Astrocyte of the spinal cord (primary cell): ENCODE measurements at places on chromosomes 13 and 19.

DNA sequence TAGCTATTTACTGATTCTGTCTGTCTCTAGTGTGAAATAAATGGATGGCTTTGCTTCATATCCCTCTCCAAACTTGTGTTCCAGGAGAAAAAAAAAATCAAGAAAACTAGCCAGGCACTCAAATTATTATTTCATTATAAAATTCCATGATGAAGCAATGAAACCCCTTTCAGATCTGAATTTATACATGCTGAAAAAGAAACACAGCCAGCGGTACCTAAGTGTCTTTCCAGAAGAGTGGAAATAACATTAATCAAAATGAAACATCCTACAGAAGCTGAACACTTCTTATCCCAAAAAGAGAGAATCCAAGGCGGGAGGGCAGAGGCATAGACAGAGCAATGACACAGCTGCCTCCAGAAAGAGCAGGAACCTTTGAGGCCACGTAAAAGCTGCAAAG lies 15.9 kb downstream of the ENOX1 start:
- no peak for DNase-seq

DNA sequence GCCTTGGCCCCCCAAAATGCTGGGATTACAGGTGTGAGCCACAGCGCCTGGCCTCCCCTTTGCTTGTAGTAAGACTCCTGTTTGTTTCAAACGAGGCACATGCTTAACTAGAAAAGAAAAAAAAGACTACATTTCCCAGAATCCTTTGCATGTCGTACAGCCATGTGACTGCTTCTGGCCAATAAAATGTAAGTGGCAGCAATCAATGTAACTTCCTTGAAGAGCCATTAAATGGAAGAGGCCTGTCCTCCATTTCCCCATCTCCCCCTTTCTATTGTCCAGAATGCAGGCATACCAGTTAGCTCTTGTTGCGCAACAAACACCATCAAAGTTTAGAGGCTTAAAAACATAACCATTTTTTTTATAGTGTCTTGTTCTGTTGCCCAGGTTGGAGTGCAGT lies 10.4 kb upstream of the GPR32 start:
- no peak for DNase-seq

- no peak for DNase-seq
These were observed 85.6 kb upstream of the RXFP2 start for GRCh38 chr13:31653730-31654129.

DNA sequence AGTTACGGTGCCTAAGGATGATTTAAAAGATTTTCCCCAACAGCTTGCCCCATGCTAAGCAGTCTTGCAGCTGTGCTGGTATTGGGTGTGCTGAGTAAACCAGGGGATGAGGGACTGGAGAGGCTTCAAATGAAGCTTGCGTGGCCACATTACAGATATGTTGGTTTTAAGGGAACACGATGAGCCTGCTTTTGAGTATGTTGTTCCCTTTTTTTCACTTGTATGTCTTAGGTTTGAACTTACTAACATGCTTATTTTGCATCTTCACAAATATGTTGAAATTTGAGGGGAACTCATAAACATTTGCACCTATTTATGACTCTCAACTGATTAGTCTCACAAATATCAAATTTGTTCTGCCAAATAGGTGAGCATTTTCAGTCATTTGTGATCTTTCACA lies 2.0 kb upstream of the IL17D start:
- DNase-seq: no peak

DNA sequence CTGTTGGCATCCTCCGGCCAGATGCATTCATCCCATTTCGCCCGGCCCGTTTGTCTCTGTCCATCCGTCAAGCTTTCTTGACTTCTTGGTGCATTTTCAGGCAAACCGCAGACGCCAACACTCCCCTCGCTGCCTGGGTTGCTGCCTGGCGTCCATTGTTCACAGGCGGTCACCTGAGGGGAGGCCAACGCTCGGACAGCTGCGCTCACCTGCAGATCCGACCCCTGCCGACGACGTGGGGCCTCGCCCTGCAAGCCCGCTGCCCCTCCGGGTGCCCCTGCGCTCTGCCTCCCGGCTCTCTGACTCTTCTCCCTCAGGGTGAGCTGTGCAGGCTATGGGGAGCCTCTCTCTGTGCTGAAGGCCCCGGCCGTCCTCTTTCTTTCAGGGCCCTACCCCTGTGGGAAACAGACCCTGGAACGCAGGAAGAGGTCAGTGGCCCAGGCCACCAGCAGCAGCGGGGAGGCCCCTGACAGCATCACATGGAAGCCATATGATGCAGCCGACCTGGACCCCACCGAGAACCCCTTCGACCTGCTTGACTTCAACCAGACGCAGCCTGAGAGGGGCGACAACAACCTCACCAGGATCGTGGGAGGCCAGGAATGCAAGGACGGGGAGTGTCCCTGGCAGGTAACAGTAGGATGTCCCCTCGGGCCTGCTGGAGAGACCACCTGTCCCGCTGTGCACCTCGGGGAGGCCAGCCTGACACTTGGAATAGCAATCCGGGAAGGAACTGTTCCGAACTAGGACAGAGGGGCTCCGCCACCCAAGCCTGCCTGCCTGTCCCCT lies 14.8 kb upstream of the PROZ start:
- DNase-seq: no peak

DNA sequence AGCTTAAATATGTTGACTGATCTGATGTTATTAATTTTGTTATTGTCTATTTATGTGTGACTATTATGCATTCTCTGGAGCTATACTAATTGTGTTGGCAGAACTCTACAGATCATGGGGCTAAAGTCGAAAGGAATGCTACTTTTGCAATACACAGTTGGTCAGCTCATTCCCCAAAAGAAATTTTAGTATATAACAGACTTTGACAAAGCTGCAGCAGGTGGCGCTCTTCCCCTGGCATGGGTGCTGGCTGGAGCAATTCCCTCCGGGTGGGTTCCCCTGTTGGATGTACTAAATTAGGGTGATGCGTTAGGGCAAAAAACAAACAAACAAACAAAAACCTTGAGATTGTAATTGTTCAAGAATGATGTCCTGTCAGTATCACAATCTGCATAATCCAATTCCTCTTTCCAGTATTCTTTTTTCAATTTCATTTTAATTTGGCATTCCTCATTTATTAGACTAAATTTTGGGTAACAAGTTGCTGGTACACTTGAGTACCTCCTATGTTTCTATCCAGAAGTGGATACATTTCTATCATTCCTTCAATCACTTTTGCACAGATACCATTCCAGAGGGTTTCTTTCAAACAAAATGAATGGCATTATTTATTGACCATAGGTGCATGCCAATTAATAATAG lies 322.8 kb upstream of the EDNRB start:
- peak; percentile 20 for DNase-seq

DNA sequence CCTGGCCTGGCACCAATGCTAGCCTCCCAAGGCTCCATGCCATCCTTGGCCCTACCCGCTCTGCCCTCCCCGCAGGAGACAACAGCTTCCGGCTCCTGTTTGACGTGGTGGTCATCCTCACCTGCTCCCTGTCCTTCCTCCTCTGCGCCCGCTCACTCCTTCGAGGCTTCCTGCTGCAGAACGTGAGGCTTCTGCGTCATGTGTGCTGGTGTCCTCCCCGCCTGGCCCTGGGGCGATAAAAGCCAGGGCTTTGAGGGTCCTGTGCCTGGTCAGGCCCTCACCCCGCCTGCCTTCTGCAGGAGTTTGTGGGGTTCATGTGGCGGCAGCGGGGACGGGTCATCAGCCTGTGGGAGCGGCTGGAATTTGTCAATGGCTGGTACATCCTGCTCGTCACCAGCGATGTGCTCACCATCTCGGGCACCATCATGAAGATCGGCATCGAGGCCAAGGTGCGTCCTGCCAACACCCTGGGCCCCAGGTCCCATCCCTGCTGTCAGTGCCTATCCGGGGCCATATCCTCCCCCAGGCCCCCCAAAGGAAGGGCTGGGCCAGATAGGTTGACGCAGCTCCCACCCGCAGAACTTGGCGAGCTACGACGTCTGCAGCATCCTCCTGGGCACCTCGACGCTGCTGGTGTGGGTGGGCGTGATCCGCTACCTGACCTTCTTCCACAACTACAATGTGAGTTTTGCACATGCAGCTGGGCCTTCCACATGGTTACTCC lies 6.3 kb downstream of the MCOLN1 start:
- no peak for DNase-seq

DNA sequence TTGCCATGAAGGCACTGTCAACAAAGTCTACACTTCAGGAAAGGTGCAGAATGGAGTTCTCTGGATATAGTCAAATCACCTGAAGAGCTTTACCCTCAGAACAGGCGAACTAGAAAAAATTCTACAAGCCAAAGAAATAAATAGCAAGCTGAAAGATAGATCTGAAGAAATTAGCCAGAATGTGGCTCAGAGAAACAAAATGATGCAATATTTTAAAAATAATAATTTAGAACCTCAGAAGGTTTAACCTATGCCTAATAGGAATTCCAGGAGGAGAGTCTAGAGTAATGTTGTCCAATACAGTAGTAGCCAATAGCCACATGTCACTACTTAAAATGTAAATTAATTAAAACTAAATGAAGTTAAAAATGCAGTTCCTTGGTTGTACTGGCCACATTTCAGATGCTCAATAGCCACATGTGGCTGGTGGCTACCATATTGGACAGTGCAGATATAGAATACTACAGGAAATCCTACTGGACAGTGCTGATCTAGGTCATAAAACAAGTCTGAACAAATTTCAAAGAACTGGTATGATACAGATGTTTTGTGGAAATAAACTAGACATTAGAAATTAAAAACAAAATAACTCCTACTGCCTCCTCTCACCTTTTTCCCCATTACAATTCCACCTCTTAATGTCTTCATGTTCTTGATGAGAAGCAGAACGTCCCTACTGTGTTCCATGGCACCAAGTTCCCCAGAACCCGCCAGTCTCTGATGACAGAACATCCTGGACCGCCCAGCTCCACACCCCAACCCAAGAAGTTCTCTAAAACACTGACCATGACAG lies 679 bp upstream of the CDADC1 start:
- no peak for DNase-seq

GRCh38 chr13:110257408-110257807 lies 49.5 kb downstream of the COL4A1 start:
- DNase-seq: no peak

GRCh38 chr19:48400018-48400742 lies 6.7 kb downstream of the GRIN2D start:
- peak; percentile 81 for DNase-seq

DNA sequence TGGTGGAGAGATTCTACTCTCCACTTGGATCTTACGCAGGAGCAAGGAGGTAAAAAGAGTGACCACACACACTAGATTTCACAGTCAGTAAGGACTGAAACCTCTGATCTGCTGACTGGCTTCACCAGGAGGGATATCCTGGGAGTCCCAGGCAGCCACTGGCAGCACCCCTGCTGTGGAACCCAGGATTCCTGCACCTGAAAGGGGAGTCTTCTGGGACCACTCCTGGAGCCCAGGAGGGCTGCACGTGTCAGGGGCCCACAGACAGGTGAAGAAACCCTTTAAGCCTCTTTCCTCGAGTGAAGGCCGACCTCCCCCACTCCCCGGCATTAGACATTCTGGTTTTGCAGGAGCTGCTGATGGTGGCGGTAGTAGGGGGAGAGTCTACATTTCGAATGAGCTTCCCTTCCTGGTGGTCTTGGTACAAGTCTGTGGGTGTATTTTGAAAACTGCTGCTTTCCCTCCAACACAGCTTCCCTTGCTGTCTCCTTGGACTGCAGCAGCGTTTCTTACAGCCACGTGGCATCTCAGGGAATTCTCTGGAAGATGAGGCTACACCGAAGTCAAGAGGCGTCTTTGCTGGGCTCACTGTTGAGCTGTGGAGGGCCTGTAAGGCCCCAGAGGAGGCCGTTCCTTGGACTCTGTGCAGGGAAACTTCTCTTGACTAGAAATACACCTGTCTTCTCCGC lies 62.6 kb downstream of the ALOX5AP start:
- no peak for DNase-seq

DNA sequence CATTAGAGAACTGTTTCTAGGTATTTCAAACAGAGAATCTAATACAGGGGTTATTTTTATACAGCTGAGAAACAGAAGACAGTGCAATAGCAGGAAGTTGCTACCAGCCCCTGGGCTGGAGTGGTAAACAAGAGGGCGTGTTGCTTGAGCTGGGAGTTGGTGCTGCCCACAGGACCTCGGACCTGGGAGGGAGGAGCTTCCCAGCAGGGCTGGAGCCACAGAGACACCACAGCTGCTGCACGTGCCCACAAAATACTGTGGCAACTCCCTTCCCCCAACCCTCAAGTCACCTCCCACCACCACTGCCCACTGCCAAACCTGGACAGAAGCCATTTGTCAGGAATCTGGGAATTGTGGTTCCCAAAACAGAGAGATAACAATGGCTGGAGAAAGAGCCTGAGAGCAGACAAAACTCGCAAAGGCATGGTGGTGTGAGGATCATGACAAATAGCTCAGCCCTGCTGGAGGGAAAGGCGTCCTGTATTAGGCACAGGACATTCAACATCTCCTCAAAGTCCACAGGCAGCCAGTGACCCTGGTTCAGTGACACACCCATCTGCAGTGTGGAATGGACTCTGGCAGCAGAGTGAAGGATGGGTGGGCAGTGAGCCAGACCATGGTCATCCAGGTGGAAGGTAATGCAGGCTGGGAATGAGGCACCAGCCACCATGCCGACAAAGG lies 57.2 kb downstream of the SPATA13 start:
- no peak for DNase-seq

DNA sequence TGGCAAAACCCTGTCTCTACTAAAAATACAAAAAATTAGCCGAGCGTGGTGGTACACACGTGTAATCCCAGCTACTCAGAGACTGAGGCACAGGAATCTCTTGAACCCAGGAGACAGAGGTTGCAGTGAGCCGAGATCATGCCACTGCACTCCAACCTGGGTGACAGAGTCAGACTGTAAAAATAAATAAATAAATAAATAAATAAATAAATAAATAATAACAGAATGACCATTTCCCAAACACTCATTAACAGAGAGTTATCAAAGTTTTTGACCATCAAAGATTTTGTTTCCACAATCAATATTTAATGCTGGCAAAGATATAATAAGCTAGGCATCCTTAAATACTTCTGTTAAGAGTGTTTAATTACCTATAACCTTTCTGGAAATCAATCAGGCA lies 299.4 kb downstream of the KCTD12 start:
- no peak for DNase-seq

DNA sequence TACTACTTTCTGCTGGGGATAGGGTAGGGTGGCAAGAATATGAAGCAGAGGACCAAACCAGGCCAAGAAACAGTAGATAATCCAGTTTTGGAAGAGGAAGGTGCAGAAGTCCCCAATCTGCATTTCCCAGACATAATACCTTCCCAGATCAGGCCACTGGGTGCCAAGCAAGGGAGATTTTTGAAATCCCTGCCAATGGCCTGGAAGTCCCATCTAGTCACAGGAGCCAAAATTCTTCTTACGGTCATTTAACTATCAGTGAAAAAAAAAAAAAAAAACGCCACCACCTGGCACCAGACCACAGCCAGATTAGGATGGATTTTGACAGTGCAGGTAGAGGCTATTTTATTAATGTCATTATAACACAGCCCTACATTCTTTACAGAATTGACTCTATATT lies 57.8 kb downstream of the ZC3H13 start:
- no peak for DNase-seq

- DNase-seq: no peak
These were observed 276.5 kb downstream of the GPC6 start for GRCh38 chr13:93502987-93503615.

- no peak for DNase-seq
These were observed 18.8 kb downstream of the FAM124A start for GRCh38 chr13:51240958-51241357.

- no peak for DNase-seq
These were observed 112.5 kb upstream of the KL start for GRCh38 chr13:32903720-32904119.
